CD4-positive, CD25-positive, alpha-beta regulatory T cell (primary cell): ENCODE measurements at places on chromosomes 2 and 18.
A peak's percentile ranks its signal among the peaks of the same experiment; 100 is the strongest.

DNA sequence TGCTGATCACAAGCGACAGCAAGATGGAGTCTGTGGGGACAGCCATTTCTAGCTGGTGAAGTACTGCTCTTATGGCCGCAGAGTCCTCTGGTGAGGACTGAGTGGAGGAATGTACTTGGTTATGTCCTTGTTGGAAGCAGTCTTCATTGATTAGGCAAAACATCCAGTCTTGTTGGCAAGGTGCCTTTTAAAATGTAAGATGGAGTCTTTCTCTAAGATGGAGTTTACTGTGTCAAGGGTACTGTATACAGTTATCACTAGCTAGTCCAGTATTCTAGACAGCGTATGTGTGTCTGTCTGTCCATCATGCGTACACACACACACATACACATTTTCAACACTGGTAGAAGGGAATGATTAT is 74.8 kb downstream of the NPAS2 start:
- no peak overlapping the region for H3K4me3 ChIP-seq
- no peaks in the 10 kb centered on the region for H3K36me3 ChIP-seq
- no peak for DNase-seq
- H3K4me1 ChIP-seq = no peaks in the 10 kb centered on the region
- no peak overlapping the region for H3K27ac ChIP-seq
- no peaks in the 10 kb centered on the region for H3K27me3 ChIP-seq

GRCh38 chr18:65975536-65975935 is 224.7 kb downstream of the CDH7 start:
- H3K4me3 ChIP-seq = no peak overlapping the region
- no peak for DNase-seq
- no peaks in the 10 kb centered on the region for H3K36me3 ChIP-seq
- H3K27me3 ChIP-seq = no peaks in the 10 kb centered on the region
- no peaks in the 10 kb centered on the region for H3K4me1 ChIP-seq

DNA sequence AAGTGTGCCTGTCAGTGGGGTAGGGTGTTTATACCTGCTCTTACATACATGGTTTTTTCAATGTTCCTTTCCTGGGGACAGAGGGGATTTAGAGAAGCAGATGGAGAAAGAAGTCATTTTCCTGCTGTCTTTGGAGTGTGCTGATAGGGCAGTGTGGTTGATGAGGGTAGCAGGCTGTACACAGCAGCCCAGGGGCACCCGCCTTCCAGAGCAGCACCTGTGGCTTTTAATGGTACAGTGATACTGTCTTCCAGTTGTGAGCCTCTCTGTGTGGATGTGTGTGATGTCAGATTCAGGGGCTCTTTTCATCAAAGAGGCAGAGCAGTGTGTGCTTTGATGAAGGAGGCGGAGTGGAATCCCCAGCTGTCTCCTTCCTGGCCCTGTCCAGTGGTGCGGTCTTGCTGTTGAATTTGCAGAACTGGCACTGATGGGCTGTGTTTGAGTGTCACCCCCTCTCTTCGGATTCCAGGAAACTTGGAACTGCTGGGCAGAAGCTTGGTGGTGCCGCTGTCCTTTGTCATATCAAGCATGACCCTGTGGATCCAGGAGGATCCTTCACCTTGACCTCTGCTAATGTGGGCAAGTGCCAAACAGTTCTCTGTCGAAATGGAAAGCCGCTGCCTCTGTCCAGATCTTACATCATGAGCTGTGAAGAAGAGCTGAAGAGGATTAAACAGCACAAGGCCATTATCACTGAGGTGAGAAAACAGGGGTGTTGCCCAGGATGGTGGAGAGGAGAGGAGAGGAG is 259.8 kb downstream of the PHLPP1 start:
- no peak for DNase-seq
- H3K27ac ChIP-seq = no peak overlapping the region
- H3K36me3 ChIP-seq = peaks cover 20% of the 10 kb centered on the region
- H3K4me3 ChIP-seq = no peak overlapping the region
- no peaks in the 10 kb centered on the region for H3K27me3 ChIP-seq

- H3K4me3 ChIP-seq = no peak overlapping the region
- H3K27me3 ChIP-seq = no peaks in the 10 kb centered on the region
- no peaks in the 10 kb centered on the region for H3K4me1 ChIP-seq
- H3K27ac ChIP-seq = no peak overlapping the region
Measured at GRCh38 chr2:236743039-236743920, 173.7 kb downstream of the ACKR3 start.

GRCh38 chr18:72674710-72675109 is 130.6 kb upstream of the CBLN2 start:
- no peak for DNase-seq
- H3K4me3 ChIP-seq = no peak overlapping the region
- H3K4me1 ChIP-seq = no peaks in the 10 kb centered on the region
- no peak overlapping the region for H3K27ac ChIP-seq
- H3K27me3 ChIP-seq = no peaks in the 10 kb centered on the region

DNA sequence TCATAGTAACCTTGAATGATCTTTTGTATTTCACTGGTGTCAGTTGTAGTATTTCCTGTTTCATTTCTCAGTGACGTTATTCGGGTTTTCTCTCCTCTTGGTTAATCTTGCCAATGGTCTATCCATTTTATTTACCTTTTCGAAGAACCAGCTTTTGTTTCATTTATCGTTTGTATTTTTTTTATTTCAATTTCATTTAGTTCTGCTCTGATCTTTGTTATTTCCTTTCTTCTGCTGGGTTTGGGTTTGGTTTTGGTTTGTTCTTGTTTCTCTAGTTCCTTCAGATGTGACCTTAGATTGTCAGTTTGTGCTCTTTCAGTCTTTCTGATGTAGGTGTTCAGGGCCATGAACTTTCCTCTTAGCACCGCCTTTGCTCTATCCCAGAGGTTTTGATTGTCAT is 36.7 kb downstream of the SP140 start:
- peak overlapping the region; percentile 62 for H3K27ac ChIP-seq
- DNase-seq = peak; percentile 65
- no peaks in the 10 kb centered on the region for H3K27me3 ChIP-seq
- H3K4me1 ChIP-seq = peaks cover 18% of the 10 kb centered on the region
- H3K36me3 ChIP-seq = peaks cover 6% of the 10 kb centered on the region

GRCh38 chr18:10838553-10838952 is 310.8 kb downstream of the PIEZO2 start:
- DNase-seq = no peak
- H3K27ac ChIP-seq = no peak overlapping the region
- no peak overlapping the region for H3K4me3 ChIP-seq
- H3K4me1 ChIP-seq = no peaks in the 10 kb centered on the region
- H3K36me3 ChIP-seq = no peaks in the 10 kb centered on the region

- H3K4me3 ChIP-seq = no peak overlapping the region
- no peak overlapping the region for H3K27ac ChIP-seq
- H3K27me3 ChIP-seq = no peaks in the 10 kb centered on the region
- peaks cover 14% of the 10 kb centered on the region for H3K4me1 ChIP-seq
- H3K36me3 ChIP-seq = peaks cover 12% of the 10 kb centered on the region
Measured at GRCh38 chr2:230910546-230911177, 14.4 kb downstream of the GPR55 start.
